Cerebellar nuclear complex (tissue), 1 donor: ENCODE measurements at places on chromosomes 6 and 20.

GRCh38 chr20:10411673-10412072 is 22.3 kb downstream of the MKKS start:
- no peak for DNase-seq

- no peak for DNase-seq
Measured at GRCh38 chr6:113147544-113147943, 709.6 kb upstream of the MARCKS start.

DNA sequence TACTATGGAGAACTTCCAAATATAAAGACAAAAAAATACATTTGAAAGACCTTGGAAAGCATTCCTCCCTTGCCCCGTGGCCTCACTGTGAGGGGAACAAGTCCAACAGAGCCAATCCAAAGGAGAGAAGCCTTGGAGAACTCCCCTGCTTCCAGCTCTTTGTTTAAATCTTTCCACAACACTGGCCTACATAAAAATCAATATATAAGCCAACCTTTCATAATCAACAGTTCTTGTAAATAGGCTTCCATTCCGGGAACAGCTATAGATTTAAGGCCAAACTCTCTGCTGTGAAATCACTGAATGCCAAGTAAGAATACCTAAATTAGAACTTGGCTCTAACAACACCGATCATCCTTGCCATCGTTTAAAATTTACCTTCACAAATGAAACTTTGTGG is 242.1 kb downstream of the HACE1 start:
- no peak for DNase-seq

DNA sequence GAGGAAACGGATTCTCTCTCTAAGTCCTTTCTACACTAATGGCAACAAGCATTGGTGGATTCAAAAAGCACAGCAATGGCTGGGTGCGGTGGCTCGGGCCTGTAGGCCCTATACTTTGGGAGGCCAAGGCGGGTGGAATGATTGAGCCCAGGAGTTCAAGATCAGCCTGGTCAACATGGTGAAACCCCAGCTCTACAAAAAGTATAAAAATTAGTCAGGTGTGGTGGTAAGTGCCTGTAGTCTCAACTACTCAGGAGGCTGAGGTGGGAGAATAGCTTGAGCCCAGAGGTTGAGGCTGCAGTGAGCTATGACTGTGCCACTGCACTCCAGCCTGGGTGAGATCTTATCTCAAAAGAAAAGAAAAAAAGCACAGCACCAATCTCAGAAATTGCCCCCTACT is 19.3 kb downstream of the PAQR8 start:
- no peak for DNase-seq

DNA sequence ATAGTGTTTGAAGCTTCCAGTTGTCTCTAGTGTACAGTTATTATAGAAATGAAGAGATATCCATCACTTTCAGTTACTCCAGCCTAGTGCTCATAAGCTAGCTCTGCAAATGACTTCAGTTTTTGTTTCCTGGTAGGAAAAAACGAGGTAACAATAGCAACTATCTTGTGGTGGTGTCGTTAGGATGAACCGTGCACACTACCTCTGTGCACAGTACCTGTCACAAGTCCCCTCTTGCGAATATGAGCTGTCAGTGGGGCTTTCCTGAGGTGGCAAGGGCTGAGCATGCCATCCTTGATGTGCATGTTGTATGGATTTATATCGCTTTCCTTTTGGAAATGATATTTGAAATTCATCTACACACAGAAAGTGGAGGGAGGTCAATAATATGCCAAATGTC is 151.8 kb downstream of the ARID1B start:
- no peak for DNase-seq

GRCh38 chr6:54519161-54519560 is 210.9 kb downstream of the TINAG start:
- DNase-seq = no peak

GRCh38 chr20:9078826-9079731 is 10.2 kb downstream of the PLCB4 start:
- DNase-seq = peak; percentile 87

DNA sequence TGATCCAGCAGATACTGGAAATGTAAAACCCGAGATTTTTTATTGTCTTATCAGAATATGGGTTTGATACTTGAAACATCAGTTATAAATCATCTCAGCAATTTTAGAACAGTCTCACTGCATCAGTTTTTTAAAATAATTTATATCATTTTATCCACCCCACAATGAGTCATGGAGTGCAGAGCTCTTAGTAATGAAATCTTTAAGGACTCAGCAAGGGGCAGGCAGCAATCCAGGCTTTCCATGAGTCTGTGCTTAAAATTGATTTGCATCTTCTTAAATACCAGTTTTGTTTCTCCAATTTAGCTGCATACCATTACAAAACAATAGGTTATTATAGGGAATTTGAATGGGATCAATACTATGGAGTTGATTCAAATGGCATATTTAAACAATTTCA is 832.3 kb downstream of the C6orf118 start:
- no peak for DNase-seq

DNA sequence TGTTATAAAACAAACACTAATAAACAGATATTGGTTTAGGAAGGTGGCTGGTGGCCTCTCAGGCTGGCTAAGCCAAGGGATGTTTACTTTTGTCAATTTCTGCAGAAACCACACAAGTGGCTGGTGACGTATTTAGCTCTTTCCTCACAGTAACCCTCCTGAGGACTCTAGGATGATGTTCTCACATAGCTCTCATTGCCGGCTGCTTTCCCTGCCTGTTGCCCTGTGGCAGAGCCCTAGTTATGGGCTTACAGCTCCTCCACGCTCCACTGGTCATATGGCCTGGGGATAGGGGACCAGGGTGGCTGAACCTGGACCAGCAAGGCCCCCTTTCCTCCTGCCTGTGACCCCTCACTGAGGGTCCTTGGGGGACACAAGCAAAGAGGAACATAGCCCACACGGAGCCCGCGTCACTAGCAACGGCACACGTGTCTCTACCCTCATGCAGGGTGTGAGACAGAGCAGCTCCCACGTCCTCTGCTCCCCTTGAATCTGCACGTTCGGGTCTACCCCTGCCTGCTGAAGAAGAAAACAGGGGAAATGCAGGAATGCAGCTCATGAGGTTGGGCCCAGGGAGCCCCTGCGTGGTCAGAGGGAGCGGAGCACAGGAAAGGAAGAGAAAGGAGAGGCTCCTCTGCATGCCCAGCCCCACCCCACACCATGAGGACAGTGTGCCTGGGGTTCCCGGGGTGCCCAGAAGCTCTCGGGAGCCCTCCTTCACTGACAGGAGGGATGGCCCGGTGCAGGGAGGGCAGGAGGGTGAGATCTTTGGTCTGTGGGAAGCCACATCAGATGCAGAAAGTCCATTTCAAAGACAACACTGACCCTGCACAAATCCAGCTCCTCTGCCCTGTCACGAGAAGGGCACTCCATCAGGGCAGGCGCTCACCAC is 13.9 kb downstream of the RAMACL start:
- DNase-seq = no peak

DNA sequence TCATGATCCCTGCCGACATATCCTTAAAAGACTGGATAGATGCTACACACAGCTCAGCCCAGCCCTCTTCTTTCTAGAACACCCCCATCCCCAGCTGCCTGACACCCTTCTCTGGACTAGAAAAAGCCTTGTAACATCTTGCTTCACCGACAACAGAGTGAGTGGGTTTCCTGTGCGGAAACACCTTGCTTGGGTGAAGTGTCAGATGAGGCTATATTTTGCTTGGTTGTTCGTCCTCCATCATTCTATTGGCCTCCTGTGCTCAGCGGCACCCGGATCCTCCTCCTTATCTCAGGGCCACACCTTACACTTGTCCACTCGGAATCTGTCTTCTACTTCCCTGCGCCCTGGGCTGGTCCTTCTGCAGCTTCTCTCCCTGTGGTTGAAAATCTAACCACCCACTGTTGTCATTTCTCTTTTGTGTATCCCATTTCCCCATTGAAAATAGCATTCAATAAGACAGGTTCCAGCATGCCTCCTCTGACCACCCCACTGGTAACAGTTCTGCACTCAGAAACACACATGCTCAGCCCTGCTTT is 101.3 kb upstream of the MLN start:
- DNase-seq = no peak

DNA sequence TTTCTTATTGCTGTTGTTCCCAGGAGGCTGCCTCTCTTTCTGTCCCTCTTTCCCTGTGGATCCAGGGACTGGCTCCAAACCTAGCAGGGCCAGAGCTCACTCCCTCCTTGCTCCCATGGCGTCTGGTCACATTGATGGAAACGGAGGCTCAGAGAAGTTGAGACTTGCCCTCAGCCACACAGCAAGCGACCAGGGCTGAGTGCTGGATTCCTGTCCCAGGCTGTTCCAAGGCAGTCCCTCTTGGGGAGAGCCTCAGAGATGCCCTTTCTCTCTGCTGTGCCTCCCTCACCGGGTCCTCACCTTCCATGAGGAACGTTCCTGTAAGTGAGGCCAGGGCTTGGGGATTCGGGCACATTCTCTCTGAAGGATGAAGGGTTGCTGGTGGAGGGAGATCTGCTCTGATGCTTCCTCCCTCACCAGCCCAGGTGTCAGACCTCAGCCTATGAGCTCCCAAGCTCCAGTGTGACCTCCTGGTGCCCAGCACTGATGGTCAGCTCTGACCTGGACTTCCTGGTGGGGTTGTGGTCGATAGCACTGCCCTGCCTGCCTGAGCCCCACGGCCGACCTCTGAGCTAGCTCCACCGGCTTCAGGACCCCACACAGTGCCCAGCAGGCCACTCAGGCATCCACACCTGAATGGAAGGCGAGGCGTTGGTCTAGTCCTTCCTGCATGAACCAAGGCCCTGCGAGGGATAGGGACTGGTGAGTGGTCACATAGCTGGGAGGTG is 26.8 kb downstream of the SUN5 start:
- no peak for DNase-seq

- no peak for DNase-seq
Measured at GRCh38 chr20:62466072-62466760, 9.6 kb downstream of the GATA5 start.

DNA sequence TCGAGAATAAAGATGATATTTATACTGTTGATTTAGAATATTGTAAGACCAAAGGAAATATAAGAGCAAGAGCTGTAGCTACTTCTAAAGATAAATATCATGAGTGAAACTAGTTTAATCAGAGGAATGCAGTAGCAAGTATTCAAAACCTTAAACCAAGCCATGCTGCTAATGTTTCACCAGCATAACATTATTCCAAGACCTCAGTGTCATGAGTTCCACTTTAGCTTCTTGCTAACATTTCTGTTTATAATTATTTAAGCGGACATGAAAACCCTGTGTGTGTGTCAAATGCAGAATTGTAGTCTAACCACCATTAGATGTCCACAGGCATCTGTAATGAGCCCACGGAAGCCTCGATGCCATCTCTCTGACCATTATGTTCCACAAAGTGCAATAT is 752.6 kb upstream of the MARCKS start:
- no peak for DNase-seq

- no peak for DNase-seq
Measured at GRCh38 chr20:45337367-45338120, 10.7 kb downstream of the SDC4 start.

- no peak for DNase-seq
Measured at GRCh38 chr6:14499841-14500240, 382.3 kb downstream of the CD83 start.

DNA sequence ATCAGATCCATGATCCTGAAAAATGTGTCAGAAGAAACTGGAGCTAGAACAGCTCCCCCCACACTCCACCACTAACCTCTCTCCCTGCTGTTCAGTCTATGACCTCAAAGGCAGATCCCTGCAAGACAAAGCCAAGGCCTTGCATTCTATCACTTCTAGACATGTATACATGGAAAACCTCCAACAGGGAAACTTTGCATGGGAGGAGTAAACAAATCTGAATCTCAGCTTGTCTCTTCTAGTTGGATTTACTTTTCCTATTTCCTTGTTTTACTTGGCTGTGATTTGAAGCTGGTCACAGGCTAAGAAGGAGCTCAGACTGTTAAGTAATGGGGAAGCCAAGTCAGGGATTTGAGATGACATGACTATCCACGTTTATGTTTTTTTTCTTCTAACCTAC is 456.8 kb upstream of the CHD6 start:
- DNase-seq = no peak

- no peak for DNase-seq
Measured at GRCh38 chr20:62358171-62359042, 8.7 kb downstream of the LAMA5 start.

GRCh38 chr20:10497283-10497682 is 62.2 kb downstream of the SLX4IP start:
- no peak for DNase-seq

DNA sequence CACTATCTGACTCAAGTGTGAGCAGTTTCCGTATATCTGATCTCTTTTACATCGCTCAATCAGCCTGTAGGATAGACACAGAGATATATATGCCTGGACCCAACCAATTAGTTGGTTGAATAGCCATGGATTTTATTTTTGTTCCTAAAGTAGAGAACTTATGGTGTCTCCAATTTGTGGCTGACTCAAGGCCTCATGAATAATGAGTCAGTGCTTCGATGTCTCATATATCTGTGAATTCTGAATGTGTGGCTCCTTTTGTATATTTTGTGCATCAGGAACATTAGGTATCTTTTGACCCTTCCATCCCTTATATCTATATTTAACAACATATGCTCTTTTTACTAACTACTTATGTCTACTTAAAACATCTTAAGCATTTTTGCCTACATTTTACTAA is 64.5 kb downstream of the OR2B2 start:
- no peak for DNase-seq

DNA sequence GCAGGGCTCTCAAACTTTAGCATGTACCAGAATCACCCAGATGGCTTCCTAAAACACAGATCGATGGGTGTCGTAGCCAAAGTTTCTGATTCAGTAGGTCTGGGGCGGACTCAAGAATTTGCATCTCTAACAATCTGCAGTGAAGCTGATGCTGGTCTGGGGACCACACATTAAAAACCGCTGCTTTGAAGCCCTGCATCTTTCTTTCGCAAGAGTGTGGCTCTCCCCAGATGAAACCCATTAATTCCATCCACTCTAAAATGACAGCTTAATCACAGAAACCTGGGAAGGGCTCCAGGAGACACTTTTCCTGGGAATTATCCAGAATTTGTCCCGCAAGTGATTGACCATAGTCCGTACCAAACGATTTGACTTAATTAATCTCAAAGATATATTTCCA is 319.8 kb upstream of the PLCB4 start:
- DNase-seq = no peak

- DNase-seq = no peak
Measured at GRCh38 chr6:81743649-81744048, 8.8 kb downstream of the TENT5A start.

DNA sequence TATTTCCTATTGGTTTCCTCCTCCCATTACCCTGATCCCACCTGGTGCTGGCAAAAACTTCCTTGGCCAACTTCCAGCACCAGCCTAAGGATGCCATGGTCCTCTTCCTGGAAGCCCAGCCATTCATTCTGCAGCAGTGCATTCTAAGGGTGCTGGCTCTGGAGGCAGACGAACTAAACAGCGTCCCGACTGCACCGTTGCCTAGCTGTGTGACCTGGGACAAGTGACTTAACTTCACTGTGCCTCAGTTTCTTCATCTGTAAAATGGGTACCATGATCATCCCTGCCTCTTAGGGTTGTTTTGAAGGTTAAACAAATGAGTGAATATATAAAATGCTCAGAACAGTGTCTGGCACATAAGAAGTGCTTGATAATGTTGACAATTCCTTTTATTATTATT is 120.9 kb upstream of the ZNF217 start:
- no peak for DNase-seq
